Kidney epithelial cell (primary cell): ENCODE measurements at places on chromosomes 16 and 17. TPM values are rescaled to one million over a fixed set of nuclear protein-coding genes. Genes with fewer than 3 reads are reported as not detected.

DNA sequence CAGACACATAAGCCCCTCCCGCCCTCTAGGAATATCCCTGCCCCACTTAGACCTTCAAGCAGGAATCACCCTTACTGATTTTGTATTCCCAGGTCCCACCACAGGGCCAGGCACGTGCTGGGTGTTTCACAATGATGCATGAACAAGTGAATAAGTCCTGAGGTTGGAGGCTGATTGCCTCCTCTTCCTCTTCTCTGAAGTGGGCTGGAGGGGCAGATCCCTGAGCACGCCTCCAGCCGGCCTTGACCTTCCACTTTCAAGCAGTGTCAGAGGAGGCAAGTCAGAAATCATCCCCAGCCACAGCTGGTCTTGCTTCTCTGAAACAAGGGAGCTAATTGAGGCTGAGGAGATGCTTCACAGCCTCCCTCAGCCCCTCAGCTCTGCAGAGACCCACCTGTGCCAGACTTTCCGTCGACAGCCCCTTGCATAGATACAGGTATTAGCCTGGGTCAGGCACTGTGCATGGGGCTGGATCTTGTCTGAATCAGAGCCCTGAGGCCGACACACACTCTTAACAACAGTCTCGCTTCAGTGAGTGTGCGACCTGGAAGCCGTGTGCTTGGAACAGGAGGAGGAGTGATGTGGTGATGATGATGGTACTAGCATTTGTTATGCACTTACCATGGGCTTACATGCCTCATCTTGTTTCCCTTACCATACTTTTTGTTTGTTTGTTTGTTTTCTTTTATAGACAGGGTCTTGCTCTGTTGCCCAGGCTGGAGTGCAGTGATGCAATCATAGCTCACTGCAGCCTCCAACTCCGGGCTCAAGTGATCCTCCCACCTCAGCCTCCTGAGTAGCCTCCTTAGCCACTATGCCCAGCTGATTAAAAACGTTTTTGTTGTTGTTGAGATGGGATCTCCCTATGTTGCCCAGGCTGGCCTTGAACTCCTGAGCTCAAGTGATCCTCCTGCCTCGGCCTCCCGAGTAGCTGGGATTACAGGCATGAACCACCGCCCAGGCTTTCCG is 15.0 kb downstream of the MRM1 start:
- DNase-seq, result no peak

DNA sequence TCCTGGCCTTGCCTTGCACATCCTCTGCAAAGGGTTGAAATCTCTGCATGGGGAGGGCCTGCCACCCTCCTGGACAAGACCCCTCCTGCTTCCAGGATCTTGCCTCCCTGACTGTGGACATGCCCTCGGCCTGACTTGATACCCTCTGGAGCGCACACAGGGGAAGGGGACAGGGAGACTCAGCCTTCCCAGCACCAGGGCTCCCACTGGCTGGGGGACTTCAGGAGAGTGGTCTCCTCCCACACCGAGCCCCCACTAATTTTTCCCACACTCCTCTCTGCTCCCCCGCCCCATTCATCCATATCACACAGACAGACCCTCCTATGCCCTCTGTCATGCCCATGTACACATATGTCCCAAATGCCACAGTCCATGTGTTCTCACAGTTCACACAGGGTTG is 14.3 kb downstream of the SGCA start:
- DNase-seq, result no peak

- DNase-seq, result no peak
Measured at GRCh38 chr16:54118846-54119245, 167.7 kb downstream of the IRX3 start.

GRCh38 chr16:2966043-2966807 is 2.1 kb downstream of the KREMEN2 start:
- DNase-seq, result no peak

The HBA2 gene
- not detected in 2 replicates for total RNA-seq

The BAHCC1 gene
- total RNA-seq, result 6.6 and 15.1 TPM in 2 replicates

The HBA1 gene
- 0.41 TPM in 1 of 2 replicates, not detected in the other for total RNA-seq
